Activated naive CD4-positive, alpha-beta T cell treated with anti-CD3 and anti-CD28 coated beads, Interleukin-2, amount 50 U/mL, for 72 hours (primary cell): ENCODE measurements at places on chromosomes 12 and 14. TPM values are rescaled to one million over a fixed set of nuclear protein-coding genes. Genes with fewer than 3 reads are reported as not detected.

DNA sequence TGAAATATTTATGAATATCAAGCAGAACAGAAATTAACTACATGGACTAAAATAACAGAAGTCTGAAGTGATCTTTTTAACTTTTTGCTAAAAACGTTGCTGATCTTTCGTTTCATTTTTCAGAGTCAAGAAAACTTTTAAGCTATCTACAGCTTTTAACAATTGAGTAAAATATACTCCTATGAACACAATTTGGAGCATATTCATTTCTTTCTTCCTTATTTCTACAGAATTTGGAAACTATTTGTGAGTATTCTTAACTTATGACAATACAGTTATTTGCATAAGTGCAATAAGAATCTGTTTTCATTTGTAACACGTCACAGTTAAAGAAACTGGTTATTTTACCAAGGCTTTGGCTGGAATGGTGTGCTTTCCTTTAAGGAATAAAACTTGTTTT lies 21.0 kb upstream of the B4GALNT1 start:
- DNase-seq: no peak

- DNase-seq: no peak
These were observed 27.7 kb upstream of the CAND1 start for GRCh38 chr12:67241482-67241881.

DNA sequence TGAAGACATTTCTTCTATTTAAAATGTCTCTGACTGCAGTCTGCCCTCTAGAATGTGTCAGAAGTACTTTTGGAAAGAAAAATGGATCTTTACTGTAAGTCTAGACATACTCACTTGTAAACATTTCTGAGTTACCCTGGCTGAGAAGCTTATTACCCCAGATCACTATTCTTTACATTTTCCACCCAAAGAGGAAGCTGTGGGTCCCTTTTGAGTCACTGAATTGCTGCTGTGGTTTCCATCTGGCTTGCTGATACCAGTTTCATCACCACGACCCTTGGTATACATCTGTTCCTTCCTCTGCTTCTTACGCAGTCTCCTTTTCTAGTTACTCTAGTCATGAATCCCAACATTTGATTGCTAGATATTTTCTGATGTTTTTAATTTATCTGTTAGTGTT lies 20.2 kb upstream of the CLEC4D start:
- peak; percentile 42 for DNase-seq

GRCh38 chr14:70415788-70416187 lies 1.1 kb downstream of the SYNJ2BP start:
- no peak for DNase-seq

Gene RNASE3
- not detected for total RNA-seq

Gene IRAK4
- 11.6 TPM for total RNA-seq
